ENCODE measurements at places on chromosomes 1 and 21.

DNA sequence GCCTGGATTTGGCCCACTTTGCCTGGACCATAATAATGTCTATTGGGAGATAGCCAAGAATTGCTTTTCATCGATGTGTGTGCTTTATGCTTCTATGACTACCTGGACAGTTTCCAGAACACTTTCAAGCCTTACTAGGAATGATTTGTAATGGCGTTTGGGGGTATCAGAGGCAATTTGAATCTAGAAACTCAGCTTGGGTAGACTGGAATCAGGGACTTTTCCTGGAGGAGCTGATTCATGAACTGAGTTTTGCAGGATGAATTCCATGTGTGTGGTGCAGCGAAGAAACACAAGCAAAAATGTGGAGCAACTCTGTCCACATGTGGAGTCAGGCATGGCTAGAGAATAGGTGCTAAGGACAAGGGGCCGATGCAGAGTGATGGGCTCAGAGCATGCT, 11.9 kb upstream of the TMEM61 start:
- no peak for DNase-seq

- DNase-seq = no peak
These were observed 10.0 kb upstream of the MORC3 start for GRCh38 chr21:36310016-36310415.

- DNase-seq = no peak
These were observed 13.6 kb upstream of the FAAH start for GRCh38 chr1:46380508-46380907.

- DNase-seq = no peak
These were observed 49.7 kb upstream of the LMO4 start for GRCh38 chr1:87278825-87279535.

DNA sequence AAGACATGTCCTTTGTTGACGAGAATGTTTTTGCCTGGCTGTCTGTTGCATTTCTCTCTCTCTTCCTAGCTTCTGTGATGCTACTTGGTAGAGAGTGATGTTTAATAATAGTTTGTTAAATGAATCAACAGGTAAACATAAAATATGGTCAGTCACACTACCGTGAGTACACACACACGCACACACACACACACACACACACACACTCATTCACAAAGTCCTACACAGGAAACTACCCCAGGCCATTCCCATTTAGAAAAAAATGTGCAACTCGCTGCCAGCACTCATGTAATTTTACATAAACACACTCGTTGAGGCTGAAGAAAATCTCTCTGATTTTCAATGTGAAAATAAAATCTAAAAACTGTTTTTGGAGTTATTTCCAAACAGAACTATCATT, 38.7 kb downstream of the RUNX1 start:
- no peak for DNase-seq

DNA sequence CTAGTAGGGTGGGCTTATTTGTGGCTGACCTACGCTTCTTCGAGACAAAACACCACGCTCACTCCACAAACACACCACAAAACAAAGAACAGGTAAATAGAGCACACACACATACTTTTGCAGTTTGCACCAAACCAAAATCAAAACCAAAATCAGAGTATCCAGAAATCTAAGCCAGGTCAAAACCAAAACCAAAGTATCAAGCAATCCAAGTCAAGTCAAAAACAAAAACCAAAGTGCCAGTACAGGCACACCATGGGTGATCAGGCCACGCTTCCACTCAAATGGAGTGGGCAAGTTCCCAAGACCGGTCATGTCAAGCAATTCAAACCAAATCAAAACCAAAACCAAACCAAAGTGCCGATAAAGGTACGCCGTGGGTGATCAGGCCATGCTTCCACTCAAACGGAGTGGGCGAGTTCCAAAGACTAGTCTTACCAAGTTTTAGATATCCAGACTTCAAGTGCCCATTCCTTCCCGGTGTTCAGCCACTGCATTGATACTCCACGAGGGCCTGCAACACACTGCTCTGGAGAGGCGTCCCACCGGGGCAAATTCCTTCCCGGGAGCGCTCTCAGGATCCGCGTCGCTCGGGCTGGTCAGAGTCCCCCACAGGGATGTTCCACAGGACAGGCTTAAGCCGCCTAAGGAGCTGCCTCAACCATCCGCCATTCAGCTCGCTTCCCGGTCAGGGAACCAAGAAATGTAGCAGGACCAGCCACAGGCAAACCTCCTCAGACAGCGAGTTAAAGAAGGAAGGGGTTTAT, 169.1 kb downstream of the CDC7 start:
- no peak for DNase-seq

DNA sequence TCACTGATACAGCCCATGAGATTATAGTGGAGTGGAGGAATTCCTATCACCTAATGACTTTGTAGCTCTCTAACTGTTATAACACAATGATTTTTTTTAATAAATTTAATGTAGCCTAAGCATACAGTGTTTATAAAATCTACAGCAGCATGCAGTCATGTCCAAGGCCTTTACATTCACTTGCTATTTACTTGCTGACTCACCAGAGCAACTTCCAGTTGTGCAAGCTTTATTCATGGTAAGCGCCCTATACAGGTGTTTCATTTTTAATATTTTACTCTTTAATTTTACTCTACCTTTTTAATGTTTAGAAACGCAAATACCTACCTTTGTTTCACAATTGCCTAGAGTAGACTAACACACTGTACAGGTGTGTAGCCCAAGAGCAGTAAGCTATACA, 1652.2 kb downstream of the BRINP3 start:
- DNase-seq = no peak

GRCh38 chr1:70892930-70893329, 154.7 kb downstream of the PTGER3 start:
- no peak for DNase-seq

DNA sequence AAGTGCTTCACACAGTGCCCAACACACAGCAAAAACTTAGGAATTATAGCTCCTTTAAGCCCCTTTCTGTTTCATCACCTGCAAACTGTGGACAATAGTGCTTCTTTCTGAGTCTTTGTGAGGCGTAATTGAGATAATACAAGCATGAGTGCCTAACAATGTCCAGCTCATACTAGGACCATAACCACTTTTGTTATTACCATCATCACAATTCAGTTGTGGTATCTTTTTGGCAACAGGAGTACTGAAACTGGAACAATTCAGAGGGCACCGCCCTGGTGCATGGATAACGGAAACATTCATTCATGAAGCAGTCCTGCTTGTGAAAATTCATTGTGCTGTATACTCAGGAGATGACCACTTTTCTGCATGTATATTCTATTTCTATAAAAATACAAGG, 18.2 kb downstream of the DNAJC11 start:
- no peak for DNase-seq

DNA sequence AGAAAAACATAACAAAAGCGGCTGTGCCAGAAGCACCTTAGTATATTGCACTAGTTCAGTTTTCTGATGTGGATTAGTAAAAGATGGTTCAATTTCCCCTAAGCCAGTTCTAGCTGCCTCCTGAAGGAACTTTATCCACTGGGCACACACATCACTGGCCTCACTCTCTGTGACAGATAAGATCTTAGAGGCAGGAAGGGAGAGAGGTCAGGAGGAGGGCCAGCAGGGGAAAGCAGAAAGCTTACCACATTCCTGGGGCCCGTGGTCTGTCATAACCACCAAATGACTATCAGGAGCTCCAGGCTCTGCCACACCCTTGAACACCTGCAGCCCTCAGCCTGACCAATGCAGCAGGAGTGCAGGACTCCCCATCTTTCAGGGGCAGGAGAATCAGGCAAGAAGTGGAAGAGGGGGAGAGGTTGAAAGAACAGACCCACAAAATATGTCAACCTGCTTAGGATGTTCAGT, 37.8 kb downstream of the LRRC71 start:
- no peak for DNase-seq

DNA sequence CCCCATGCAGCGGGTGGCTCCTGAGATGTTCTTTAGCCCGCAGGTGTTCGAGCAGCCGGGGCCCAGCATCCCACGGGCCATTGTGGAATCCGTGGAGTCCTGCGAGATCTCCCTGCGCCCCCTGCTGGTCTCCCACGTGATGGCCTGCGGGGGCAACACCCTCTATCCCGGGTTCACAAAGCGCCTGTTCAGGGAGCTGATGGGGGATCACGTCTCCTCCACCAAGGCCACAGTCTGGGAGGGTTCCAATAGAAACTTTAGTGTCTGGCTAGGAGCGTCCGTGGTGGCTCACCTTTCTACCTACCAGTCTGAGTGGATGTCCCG, 71.0 kb downstream of the ACTL8 start:
- no peak for DNase-seq

DNA sequence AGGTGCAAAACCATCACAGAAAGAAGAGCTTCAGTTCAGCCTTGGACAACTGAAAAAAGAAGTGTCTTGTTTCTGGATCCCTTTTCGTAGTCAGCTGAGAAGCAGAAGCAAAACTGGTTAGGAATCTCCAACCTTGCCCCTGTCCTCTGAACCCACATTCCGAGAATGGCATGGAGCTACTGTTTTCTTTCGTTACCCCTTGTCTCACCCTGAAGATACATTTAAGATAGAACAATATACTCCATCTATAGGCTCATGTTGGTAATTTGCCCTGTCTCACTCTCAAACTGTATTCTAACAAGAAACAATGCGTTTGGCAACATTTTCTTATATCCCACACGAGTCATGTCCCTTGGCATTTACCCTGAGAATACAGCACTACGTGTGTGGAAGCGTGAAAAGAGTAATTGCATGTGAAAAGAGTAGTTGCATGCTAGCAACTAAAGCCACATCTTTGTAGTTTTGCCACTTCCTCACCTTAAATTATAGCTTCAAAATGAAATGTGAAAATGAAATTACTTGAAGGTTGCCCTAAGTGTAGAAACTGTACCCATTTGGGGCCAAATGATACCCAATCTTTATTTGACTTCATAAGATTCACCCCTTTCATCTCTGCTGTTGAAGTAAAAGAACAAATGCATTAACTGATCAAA, 5.3 kb downstream of the SLAMF7 start:
- DNase-seq = no peak

Measured in stimulated activated CD8-positive, alpha-beta memory T cell treated with anti-CD3 and anti-CD28 coated beads, Interleukin-12 subunit alpha, Interleukin-12 subunit beta, amount 100 ng/mL, for 1 hour (primary cell).